ENCODE measurements at places on chromosomes 12 and 14.

- no peak for DNase-seq
Observed at GRCh38 chr12:3770891-3771290, 18.0 kb upstream of the CRACR2A start.

GRCh38 chr14:23285530-23286019 lies 357 bp downstream of the HOMEZ start:
- peak; percentile 25 for DNase-seq

DNA sequence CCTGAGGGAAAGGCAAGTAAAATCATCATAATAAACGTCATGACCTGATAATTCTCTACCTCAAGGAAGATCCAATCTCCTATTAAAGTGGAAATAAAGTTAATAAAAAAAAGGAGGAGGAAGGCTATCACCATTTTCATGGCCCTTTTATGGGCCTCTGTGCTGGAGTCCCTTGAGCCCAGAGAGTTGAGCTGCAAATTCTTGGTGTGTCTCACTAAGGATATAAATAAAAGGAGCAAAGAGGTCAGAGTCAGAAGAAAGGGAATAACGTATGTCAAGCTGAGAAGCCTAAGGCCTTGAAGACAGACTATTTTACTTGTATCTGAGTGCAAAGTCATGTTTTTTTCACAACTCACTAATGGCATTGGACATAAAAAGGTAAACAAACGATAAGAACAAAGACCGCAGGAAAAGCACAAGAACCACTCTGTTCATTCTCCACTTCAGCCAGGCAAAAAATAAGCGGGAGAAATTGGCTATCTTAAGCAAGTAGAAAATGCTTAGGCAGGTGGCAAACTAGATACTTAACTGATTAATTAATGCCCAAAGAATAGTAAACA lies 12.0 kb upstream of the SMIM10L1 start:
- DNase-seq: no peak

DNA sequence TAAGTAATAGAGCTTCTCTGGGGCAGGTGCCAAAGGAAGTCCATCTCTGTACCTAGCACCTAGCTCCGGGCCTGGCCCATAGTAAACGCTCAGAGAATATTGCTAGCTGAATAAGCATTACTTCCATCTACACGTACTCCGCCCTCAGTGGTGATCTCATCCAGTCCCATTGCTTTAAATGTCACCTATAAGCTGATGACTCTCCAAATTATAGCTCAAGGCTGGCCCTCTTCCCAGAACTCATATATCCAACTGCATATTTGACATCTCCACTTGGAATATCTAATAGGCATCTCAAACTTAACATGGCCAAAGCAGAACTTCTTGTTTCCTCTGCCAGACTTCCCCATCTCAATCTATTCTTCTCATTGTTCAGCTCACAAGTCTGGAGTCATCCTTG lies 6.9 kb upstream of the DYNLL1 start:
- DNase-seq: no peak

- DNase-seq: no peak
Observed at GRCh38 chr12:93981411-93981810, 167.0 kb upstream of the PLXNC1 start.

- no peak for DNase-seq
Observed at GRCh38 chr12:69712826-69713225, 13.7 kb upstream of the BEST3 start.

- DNase-seq: no peak
Observed at GRCh38 chr14:51328772-51329353, 88.8 kb downstream of the TMX1 start.

GRCh38 chr12:685388-685787 lies 22.1 kb upstream of the NINJ2 start:
- peak; percentile 15 for DNase-seq

DNA sequence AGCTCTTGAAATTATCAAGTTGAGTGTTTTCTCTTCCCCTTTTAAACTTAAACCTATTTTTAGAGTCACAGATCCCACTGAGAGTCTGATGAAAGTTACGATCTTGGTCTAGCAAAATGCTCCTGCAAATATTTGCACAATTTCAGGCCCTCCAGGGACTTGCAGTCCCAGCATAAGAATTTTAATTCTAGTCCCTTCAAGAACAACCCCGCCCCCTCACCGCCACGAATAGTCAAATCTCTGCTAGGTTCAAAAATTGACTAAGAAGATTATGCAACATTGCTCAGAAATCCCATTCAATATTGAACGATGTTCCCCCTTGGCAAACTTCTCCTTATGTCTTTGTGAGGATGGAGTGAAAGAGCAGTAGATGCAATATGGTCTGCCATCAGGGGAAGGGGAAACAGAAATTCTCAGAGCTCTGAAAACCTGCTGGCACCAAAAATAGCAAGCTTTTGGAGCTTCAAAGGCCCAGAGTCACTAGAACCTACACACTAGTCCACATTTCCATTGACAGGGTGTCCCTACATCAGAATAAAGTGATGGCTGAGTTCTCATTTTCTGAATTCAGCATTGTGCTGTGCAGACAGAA lies 127.5 kb upstream of the CCDC175 start:
- DNase-seq: no peak

DNA sequence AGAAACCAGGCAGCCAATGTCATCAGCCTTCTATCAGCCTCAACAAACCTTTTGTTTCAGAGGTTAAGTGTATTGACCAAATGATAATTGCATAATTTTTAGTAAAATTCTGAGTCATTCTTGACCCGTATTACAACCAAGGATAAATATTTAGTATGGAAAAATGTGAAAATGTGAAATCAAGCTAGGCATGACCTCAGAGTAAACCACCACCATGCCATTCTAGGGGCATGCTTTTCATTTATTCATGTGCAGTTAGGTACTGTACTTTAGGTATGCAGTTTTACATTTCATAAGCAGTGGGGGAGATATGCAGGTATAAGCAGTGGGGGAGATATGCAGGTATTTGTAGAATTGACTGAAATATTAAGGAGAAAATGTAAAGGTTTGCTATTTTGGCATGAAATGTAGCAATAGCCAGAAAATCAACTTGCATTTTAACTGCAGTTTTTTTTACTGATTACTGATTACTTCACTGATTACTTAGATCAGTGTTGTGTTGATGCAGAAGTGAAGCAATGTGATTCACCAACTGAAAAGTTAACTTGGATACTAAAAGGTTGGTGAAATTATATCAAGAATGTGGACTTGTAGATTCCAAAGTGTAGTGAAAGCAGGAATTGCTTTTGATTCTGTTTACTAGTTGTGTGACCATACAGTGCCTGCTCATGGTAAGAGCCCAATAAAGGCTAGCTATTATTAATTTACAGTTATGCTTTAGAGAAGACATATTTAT lies 184.2 kb downstream of the ESR2 start:
- no peak for DNase-seq

DNA sequence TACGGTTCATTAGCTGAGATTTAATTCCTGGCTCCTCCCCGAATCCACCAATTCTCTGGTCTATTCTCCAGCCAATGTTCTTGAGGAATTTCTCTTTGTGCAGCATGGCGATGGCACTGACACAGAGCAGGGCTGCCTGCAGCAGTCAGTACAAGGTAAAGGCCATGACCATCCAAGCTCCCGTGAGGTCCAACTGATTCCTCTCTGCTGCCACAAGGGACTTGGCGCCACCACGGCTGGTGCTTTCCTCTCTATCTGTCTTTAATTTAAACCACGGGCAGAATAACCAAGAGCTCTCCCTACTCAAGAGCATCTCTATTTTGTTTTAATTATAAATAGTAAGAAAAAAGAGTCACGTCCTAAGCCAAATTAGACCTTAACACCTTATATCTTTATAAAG lies 12.1 kb downstream of the TMEM116 start:
- no peak for DNase-seq

GRCh38 chr12:110717037-110717436 lies 25.7 kb downstream of the PPP1CC start:
- DNase-seq: no peak

DNA sequence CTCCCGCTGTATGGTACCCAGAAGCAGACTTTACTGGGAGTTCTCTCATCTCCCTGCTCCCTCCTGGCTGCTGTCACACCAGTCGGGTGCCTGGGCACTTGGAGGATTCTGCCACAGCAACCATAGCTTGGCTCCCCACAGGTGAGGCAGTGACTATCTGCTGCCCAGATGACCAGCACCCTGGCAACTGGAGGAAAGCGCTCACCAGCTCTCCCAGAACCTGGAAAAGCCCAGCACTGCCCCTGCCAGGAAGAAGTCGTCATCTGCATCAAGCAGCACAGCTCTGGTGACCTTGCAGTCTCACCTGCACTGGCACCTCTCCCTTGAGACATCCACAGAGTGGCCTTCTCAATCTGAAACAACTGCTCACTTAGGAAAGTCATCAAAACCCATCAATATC lies 31.9 kb upstream of the TC2N start:
- no peak for DNase-seq

DNA sequence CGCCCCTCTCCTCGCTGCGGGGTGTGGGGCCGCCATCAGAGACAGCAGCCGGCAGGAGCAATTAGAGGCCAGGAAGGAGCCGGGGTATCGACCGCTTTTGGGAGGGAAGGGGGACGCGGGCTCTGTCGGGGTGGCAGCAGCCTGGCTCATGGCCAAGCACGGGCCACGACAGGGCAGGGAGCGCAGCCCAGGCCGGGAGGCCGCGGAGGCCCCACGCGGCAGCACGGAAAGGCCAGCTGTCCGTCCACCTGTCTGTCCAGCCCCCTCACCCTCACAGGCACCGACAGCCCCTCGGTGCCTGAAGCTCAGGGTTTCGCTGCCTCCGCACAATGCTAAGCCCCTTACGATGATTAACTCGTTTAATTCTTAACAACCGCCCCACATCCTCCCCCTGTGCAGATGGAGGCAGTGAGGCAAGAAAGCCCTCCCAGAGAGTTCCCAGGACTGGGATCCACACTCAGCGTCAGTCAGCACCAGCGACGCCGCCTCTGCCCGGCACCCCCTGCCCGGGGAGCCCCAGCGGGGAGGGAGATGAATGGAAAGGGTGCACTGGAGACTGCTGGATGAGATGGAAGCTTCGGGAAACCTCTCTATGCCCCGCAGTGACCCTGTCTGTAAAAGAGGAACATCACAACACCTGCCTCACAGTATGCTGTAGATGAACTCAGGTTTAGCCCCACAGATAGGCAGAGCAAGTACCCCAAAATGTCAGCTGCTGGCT lies 23.7 kb downstream of the NCOR2 start:
- no peak for DNase-seq

GRCh38 chr14:80491650-80492049 lies 280.3 kb upstream of the DIO2 start:
- no peak for DNase-seq
